Amniotic stem cell (primary cell): ENCODE measurements at places on chromosomes 3 and 15.

GRCh38 chr3:38641461-38642110 lies 7.9 kb downstream of the SCN5A start:
- DNase-seq = no peak

GRCh38 chr3:98966862-98967546 lies 65.5 kb upstream of the DCBLD2 start:
- DNase-seq = no peak

DNA sequence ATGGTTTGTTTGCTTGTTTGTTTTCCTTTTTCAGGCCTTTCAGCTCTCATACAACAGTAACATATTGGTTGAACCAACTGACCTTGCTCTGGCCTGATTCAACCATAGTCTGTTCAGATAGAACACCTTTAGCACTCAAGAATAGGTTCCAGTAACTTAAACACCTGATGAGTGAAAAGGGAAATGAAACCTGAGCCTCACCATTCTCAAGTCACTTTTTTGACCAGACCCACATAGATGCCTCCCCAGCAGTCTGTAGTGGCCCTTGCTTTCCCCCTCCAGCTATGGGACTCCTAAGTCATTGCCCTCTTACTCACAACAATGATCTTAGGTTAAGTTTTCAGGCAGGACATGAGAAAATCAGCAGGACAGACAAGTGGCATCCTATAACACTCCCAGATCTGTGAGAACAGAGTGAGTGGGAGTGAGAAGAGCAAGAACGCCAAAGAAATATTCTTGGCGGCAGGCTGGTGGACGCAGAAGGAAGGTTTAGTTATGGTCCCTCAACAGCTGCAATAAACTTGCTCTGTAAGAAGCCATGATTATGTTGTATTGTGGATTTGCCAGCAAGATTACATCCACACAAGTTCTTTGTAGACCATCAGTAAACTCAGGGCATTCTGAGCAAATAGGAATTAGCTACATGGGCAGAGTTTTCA lies 367.5 kb downstream of the MECOM start:
- DNase-seq = no peak

GRCh38 chr3:100523050-100523760 lies 30.8 kb downstream of the TMEM45A start:
- DNase-seq = no peak

DNA sequence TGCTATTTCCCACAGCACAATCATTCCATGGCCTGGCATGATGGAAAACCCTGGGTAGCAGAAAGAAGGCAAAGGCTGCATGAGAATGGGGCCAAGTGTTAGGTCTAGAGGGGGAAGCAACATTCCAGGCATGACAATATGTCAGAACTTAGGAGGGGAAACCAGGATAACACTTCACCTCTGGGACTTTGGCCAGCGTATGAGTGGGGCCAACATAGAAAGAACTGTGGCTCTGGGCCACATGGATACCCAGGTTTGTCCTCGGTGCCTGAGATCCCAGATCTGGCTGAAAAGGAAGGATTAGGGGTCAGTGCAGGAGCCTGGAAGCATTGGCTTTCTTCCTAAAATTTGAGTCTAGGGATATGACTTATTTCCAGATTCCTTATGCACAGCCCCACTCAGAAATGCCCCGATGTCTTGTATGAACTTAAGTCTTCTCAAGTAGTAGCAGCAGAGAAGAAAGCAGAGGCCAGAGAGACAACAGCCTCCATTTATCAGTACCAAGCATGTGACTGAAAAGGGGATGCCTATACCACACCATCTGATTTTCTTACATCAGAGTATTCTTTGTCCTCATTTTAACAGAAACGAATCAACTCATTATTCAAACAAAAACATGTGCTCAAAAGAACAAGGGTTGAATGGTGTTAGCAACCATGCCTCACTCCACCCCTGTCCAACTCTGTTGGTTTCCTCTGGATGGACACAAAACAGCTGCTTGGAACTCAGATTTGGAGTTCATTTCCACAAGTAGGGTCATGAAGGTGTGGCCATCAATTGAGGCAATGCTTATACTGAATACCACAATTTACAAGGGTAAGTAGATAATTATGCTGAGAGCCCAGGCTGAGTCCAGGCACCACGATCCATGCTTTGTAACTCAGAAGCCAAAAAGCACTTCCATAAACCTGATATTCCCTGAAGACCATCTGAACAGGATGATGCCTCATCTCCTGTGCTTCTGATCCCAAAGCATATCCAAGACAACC lies 43.7 kb upstream of the NDUFB4 start:
- DNase-seq = no peak

- no peak for DNase-seq
Observed at GRCh38 chr3:94258851-94259250, 196.0 kb downstream of the NSUN3 start.

- no peak for DNase-seq
Observed at GRCh38 chr3:112437146-112438022, 61.9 kb downstream of the BTLA start.

DNA sequence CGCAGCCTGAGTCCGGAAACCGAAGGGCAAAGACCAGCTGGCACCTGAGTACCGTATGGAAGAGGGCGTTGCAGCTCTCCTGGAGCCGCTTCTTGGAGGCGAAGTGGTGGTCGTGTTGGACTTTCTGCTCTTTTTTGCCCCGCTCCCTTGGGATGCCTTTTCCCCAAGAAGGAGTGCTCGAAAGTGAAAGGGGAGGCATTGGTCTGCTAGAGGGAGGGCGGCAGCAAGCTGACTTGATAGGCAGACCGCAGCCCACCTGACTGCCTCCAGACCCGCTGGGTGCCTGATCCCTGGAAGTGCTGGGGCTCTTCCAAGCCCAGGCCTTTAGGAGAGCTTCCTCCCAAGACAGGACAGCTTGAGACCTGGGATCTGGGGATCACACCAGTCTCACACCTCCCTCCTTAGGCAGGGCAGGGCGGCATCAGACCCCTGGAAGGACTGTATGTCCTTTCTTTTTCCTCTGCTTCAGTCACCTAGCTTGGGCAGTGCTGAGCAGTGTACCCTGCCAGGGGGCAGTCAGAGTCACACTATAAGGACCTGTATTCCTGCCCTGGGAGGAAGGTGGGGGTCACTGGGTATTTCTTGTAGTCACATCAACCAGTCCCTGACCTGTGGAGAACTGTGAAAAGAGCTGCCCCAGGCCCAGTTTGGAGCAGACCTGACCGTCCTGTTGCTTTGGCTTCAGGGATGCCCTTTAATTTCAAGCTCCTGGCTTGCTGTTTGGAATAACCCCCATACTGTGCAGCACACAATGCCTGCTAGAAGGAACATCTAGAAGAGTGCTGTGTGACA lies 2.1 kb downstream of the ACVR2B start:
- no peak for DNase-seq

DNA sequence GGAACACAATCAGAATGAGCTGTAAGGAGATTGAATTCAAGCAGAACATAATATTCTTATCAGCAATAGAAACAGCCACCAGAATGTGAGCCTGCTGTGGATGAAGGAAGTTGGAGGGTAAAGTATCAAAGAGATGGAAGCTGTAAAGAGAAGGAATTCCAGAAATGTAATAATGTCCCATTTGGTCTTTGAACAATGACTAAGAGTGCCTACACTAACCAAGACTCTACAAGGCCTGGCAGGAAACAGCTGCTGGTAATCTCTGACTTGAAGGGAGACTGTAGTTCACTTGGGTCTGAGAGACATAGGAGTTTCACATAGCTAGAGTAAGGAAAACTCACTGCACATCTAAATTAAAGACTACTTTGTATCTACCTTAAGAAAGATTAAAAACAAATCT lies 1176.0 kb upstream of the ALCAM start:
- DNase-seq = no peak

DNA sequence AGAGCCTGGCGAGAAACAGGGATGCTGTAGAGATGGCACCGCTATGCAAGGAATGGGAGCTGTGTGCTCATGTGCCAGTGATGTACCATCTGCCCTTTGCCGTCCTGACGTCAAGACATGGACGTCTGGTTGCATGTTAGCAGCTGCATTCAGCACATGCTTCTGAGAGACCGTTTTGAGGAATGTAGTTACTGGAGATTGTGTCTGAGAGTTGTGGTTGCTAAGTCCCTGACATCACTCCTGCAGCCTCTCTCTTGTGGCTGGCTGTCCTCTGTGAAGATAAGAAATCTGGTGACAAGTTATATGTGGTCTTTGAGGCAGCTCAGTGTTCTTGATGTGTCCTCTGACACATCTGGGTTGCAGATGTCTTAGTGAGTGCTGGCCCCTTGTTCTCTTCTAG lies 165.1 kb downstream of the APBA2 start:
- no peak for DNase-seq

DNA sequence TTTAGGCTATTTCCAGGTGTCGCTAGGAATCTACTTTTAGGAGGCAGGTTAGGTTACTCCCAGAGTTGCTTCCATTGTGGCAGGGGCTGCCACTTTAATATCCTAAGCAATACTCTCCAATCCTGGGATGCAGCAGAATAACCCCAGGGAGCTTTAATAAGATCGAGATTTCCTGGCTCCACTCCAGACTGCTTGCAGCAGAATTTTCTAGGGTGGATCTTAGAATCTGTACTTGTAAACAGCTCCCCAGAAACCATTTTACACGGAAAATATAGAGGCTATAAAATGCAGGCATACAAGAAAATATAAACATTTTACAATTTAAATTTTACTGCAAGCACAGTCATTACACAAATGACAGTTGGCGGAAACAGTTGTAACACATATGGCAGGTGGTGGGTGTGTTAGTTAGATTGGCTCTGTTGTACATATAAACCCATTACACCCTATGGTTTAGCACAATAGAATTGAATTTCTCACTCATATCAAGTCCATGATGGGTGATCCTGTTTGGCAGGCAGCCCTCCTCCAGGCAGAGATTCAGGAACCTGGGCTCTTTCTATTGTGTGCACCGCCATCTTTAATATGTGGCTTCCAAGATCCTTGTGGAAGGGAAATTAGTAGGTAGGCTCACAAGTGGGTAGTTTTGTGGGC lies 35.0 kb upstream of the TNFAIP8L3 start:
- no peak for DNase-seq

DNA sequence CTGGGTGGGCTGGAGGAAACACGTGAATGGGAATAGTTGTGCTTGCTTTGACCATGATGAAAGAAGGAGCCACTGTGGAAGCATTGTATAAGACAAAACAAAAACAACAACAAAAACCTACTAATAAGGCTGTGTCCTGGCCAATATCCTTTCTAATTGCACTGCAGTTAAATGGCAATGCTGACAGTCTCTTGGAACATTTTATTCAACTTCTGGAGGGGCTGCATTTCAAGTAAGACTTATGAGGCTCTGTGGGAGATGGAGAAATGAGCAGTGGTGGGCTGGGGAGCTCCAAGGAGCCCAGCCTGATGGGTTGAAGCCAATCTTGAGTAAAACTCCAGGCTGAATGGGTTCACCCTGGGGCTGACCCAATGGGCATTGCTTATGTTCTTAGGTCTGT lies 99.8 kb upstream of the ROPN1 start:
- DNase-seq = no peak

DNA sequence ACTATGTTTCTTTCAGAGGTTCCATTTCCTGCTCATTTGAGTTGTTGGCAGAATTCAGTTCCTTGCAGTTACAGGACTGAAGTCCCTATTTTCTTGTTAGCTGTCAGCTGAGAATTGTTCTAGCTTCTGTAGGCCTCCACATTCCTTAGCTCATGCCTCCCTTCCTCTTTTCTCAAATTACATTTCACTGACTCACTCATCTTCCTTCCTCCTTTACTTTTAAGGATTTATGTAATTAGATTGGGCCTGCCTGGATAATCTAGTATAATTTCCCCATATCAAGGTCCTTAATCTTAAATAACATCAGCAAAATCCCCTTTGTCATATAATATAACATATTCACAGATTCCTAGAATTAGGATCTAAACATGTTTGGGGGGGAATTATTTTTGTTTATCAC lies 40.6 kb upstream of the RBMS3 start:
- DNase-seq = no peak

DNA sequence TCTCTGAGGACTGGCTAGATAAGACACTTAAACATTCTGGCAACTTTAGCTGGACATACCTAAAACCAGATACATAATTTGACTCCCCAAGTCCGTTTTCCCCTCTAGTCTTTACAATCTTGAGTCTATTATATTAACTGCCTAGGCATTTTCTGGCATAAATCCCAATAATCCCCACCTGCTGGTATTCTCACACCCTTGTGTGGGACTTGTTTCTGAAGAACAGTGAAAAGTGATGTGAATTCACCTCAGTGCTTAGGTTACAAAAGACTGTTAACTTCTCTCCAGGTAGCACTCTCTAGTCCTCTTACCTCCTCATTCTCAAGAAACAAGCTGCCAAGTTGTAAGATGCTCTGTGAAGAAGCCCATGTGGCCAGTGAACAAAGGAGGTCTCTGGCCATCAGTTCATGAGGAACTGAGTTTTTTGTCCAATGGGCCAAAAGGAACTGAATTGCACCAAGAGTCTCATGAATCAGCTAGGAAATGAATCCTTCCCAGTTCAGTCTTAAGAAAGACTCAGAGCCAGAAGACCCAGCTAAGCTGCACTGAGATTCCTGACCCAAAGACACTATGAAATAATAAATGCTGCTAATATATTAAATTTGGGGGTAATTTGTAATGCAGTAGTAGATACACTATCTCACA lies 4.1 kb downstream of the OSBPL11 start:
- DNase-seq = no peak

DNA sequence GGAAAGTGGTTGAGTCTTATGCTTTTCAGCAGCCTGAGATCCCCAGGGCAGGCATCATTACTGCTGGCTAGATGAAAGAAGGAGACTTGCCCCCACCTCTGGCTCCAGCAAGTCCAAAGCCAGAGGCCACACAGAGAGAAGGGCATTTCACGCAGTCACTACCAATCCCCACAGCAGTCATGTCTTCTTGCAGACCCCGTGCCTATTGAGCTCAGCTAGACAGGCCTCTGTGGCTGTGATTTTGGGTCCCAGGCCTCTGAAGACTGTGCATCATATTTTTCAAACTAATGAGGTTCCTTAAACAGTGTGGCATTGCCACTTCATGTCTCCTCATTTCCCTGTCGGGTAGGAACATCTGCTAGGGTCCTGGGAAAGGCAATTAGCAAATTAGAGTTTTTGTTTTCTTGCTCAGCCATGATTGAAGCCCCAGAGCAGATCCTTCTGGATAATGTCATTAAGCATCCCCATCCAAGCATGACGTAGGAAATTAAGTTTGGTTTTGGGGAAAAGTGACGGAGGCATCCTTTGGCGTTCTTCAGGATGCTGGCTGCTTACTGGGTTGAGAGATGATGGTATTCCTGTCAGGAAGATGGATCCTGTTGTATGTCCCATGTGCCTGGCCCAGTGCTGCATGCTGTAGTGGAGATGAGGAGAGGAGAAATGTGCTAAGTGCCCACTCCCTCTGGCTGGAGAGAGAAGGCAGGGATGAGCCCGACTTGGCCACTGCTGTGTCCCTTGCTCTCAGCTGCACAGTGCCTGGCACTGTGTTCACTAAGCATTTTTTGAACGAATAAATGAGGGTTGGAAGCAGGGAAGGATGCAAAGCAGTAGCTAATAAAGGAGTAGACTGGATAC lies 7.0 kb downstream of the SPSB4 start:
- no peak for DNase-seq

DNA sequence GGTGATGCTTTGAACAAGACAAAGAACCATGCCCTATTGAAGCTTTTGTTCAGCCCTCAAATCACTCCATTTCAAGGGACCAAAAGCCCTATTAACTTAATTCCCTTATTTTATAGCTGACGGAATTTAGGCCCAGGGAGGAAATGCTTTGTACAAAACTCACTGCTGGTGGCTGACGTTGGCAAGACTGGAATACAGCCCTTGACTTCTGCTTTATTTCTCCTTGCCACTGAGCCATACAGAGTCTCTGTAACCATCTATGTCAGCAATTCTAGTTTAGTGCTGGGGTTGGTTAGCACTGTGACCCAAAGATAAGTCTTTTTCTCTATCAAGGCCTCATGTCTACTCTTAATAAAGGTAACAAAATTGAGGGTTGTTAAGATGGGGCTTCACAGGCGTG lies 316.1 kb upstream of the TPRG1 start:
- no peak for DNase-seq

GRCh38 chr3:123521179-123521969 lies 63.5 kb downstream of the HACD2 start:
- DNase-seq = no peak
